ENCODE measurements at places on chromosomes 3 and 15. TPM values are rescaled to one million over a fixed set of nuclear protein-coding genes. Genes with fewer than 3 reads are reported as not detected.

GPR149 gene
- not detected for total RNA-seq

OSTN gene
- total RNA-seq, result not detected

AADAC gene
- total RNA-seq, result not detected

RAB7A gene
- 197 TPM for total RNA-seq

SQOR gene
- total RNA-seq, result 65.6 TPM

SERPINI1 gene
- total RNA-seq, result 1.9 TPM

SUSD5 gene
- total RNA-seq, result not detected

ATP13A4 gene
- total RNA-seq, result 4.0 TPM

SLC25A20 gene
- 27.5 TPM for total RNA-seq

GRK7 gene
- not detected for total RNA-seq

Measured in activated naive CD8-positive, alpha-beta T cell treated with anti-CD3 and anti-CD28 coated beads, Interleukin-2, amount 10 ng/mL, durations not matched to agents 7 days and 5 days (primary cell).